ENCODE measurements at places on chromosomes 1 and 21. TPM values are rescaled to one million over a fixed set of nuclear protein-coding genes. Genes with fewer than 3 reads are reported as not detected.
A peak's percentile ranks its signal among the peaks of the same experiment; 100 is the strongest.

RHBDL2 gene
- not detected for total RNA-seq

RAP1GAP gene
- 0.97 TPM for total RNA-seq

SLFNL1 gene
- not detected for total RNA-seq

GRCh38 chr1:78369546-78369945 is 121.2 kb upstream of the PTGFR start:
- H3K36me3 ChIP-seq: no peaks in the 10 kb centered on the region
- no peaks in the 10 kb centered on the region for H3K27me3 ChIP-seq
- no peak overlapping the region for H3K4me3 ChIP-seq
- DNase-seq: peak; percentile 32

GRCh38 chr1:12556957-12557935 is 60.8 kb downstream of the DHRS3 start:
- no peaks in the 10 kb centered on the region for H3K36me3 ChIP-seq
- no peak overlapping the region for H3K4me3 ChIP-seq
- peak; percentile 71 for DNase-seq

GRCh38 chr1:89701746-89702241 is 68.9 kb downstream of the LRRC8C start:
- no peak for DNase-seq
- H3K27me3 ChIP-seq: no peaks in the 10 kb centered on the region
- no peak overlapping the region for H3K4me3 ChIP-seq
- no peaks in the 10 kb centered on the region for H3K4me1 ChIP-seq
- H3K36me3 ChIP-seq: no peaks in the 10 kb centered on the region

Data from GM23248 (cell line).